WTC11 (cell line): ENCODE measurements at places on chromosomes 3 and 15.
A peak's percentile ranks its signal among the peaks of the same experiment; 100 is the strongest.

DNA sequence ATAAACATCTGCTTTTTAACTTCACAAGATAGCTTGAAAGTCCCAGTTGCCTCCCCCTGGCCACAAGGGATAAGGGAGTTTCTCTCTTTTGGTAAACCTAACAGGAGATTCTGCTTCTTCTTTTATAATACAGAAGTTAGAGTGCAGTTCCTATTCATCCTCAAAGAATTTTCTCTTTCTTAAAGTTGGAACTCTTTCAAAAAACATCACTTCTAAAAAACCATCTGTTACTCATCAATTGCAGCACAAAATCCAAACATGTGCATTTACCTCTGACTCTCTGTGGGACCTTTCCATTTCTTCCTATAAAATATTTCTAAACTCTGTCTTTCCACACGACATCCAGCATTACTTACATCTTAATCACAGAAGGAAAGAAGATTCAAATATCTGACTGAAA lies 5.1 kb downstream of the DPH6 start:
- DNase-seq = no peak
- no peaks in the 10 kb centered on the region for H3K27me3 ChIP-seq
- no peak overlapping the region for H3K27ac ChIP-seq
- no peak overlapping the region for H3K4me3 ChIP-seq

- DNase-seq = peak; percentile 93
- H3K4me3 ChIP-seq = peak within 1 kb of the TSS; percentile 92
- no peak within 1 kb of the TSS for H3K27ac ChIP-seq
Observed at GRCh38 chr3:51706788-51707731, at the start of gene GRM2. Gene GRM2 (plus strand): TSS chr3:51707068. CDS start chr3:51708984, 1,916 bp downstream.

DNA sequence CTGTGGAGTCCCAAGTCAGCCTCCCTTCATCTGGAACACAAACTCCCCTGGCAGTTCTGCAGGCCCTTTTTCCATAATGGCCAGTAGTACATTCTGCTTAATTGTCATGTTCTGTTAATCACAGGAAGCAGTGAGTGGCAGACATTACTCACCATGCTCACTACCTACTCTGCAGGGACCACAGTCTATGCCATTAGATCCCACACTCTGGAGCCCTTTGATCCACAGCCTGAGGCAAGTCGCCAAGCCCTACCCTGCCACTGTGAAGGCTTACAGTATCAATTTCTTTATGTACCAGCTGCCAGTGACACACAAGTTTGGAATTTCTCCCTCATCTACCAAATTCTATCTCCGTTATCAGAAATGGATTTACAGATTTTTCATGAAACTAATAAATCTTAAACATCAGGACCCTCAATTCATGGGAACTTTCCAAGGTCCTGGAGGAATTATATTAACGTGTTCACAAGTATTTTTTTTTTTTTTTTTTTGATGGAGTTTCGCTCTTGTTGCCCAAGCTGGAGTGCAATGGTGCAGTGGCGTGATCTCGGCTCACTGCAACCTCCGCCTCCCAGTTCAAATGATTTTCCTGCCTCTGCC lies 20.6 kb upstream of the WWTR1 start:
- no peak overlapping the region for H3K4me3 ChIP-seq
- H3K36me3 ChIP-seq = no peaks in the 10 kb centered on the region
- peaks cover 2% of the 10 kb centered on the region; the same call in 1 of the 2 replicates for H3K27me3 ChIP-seq
- H3K27ac ChIP-seq = no peak overlapping the region
- no peaks in the 10 kb centered on the region for H3K4me1 ChIP-seq

DNA sequence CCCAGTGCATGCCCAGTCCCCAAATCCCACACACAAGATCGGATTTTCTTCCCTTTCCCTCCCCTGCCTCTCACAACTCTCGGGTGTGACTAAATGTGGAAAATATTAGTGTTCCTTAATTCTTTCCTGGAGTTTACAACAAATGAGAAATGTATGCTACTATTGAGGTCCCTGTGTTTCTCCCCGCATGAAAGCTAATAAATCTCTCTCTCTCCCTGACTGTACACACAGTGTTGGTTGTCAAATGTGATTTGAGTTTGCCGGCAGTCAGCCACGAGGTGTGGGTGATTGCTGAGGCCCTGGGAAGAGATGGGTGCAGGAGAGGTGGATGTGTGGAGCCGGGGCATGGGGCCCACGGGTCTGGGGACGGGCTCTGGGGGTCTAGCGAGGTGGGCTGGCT lies 161.4 kb upstream of the IQSEC1 start:
- H3K36me3 ChIP-seq = no peaks in the 10 kb centered on the region
- DNase-seq = no peak
- H3K4me3 ChIP-seq = no peak overlapping the region
- peaks cover 33% of the 10 kb centered on the region for H3K4me1 ChIP-seq
- H3K27me3 ChIP-seq = no peaks in the 10 kb centered on the region
- H3K27ac ChIP-seq = peak overlapping the region; percentile 42

GRCh38 chr15:63473999-63474809 lies 30.2 kb upstream of the USP3 start:
- 0 out of 2 replicates have a peak, but pooled peaks cover 2% of the 10 kb centered on the region for H3K27me3 ChIP-seq
- no peaks in the 10 kb centered on the region for H3K36me3 ChIP-seq
- peaks cover 15% of the 10 kb centered on the region for H3K4me1 ChIP-seq
- no peak overlapping the region for H3K4me3 ChIP-seq
- peak; percentile 55 for DNase-seq

- H3K36me3 ChIP-seq = no peaks in the 10 kb centered on the region; the same call in 1 of the 2 replicates
- H3K27ac ChIP-seq = no peak overlapping the region
- H3K4me1 ChIP-seq = peaks cover 48% of the 10 kb centered on the region
- DNase-seq = no peak
Observed at GRCh38 chr3:113103588-113103987, 107.8 kb upstream of the BOC start.

- H3K4me3 ChIP-seq = no peak overlapping the region
- DNase-seq = peak; percentile 16
- H3K27ac ChIP-seq = peak overlapping the region; percentile 4
Observed at GRCh38 chr3:107752202-107752990, 229.6 kb downstream of the BBX start.

DNA sequence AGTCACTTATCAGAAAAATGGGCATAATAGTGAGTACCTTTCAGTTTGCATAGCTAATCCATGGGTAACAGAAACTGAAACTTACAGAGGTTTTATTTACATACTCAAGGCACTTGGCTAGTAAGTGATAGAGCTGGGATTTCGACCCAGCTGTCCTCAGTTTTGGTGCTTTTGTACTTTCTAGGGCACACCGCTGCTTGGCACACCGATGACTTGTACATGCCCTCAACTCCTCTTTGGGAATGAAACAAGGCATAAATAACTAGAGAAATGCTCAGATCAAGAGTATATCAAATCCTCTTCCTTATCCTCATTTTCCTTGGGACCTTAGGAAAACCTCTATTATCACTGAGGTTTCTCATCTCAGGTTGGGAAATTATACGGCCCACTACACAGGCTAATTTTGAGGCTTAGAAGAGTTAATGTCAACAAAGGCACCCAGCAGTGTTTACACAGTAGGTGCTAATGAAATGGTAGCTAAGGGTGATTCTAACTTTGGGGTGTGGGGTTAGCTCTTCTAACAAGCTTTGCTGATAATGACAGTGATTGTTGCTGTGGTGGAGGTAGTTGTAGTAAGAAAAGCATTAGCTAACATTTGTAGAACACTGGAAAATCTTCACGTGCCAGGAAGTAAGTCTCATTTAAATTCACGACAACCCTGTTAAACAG lies 20.3 kb upstream of the DGKG start:
- H3K27me3 ChIP-seq = no peaks in the 10 kb centered on the region
- H3K4me1 ChIP-seq = peaks cover 15% of the 10 kb centered on the region
- DNase-seq = no peak
- no peak overlapping the region for H3K27ac ChIP-seq
- no peak overlapping the region for H3K4me3 ChIP-seq

DNA sequence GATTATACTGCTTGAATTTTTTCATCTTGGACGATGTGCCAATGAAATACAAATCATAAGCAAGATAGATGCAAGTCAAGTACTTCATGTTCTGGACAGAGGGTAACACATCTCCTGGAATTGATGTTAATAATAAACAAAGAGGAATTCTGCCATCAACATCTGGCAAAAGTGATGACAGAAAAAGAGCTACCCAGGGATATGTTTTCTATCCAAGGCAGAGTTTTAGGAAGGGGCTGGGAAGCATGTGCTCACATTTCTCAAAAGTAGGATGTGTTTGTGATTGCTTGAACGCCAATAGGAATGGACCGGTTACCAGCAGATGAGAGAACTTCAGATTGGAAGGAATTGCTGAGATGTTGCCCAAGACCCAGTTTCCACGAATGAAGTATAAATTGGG lies 242.6 kb upstream of the AGTR1 start:
- peaks cover 10% of the 10 kb centered on the region for H3K36me3 ChIP-seq
- H3K27me3 ChIP-seq = no peaks in the 10 kb centered on the region
- DNase-seq = no peak
- H3K4me3 ChIP-seq = no peak overlapping the region

DNA sequence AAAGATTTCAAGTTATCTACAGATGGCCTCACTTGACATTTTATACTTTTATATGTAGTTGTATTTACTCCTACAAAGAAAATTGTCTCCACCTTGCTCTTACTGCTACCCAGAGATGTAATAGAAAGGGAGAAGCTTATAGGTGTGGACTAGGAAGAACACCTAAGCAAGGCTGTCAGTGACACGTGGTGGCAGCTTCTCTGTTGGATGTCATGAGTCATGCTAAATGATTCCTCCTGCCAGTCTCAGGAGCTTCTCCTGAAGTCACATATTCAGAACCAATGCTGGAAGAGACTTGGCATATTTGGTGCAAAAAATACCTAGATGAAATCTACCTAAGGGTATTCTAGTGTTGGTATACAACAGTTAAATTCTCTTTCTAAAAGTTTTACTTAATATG lies 184.7 kb downstream of the LRRC3B start:
- no peak overlapping the region for H3K27ac ChIP-seq
- H3K36me3 ChIP-seq = no peaks in the 10 kb centered on the region
- no peaks in the 10 kb centered on the region for H3K4me1 ChIP-seq
- DNase-seq = no peak
- no peak overlapping the region for H3K4me3 ChIP-seq
- no peaks in the 10 kb centered on the region for H3K27me3 ChIP-seq

DNA sequence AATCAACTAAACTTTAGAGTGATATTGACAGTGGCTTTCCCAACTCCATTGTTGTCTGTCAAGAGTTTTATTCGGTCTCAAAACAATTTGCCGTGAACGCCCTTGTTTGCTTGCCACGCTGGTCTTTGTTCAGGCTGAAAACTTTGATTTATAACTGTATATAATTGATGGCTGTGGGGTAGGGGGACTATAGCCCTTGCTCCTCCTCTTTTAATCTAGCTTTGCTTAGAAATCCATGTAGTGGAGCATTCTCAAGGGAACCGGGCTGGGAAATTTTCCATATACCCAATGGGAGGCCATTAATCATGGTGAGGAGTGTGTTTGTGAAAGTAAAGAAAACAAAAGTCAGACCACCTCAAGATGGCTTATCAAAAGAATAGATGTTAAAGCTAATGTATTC lies 339.8 kb upstream of the RARB start:
- no peaks in the 10 kb centered on the region for H3K27me3 ChIP-seq
- DNase-seq = no peak
- peaks cover 53% of the 10 kb centered on the region for H3K4me1 ChIP-seq
- no peak overlapping the region for H3K4me3 ChIP-seq
- H3K36me3 ChIP-seq = peaks cover 5% of the 10 kb centered on the region; the same call in 1 of the 2 replicates
- no peak overlapping the region for H3K27ac ChIP-seq

- H3K4me3 ChIP-seq = no peak overlapping the region
- H3K36me3 ChIP-seq = no peaks in the 10 kb centered on the region
- 0 out of 2 replicates have a peak, but pooled peaks cover 3% of the 10 kb centered on the region for H3K4me1 ChIP-seq
- no peak for DNase-seq
- H3K27ac ChIP-seq = no peak overlapping the region
Observed at GRCh38 chr15:89498574-89498906, 2.2 kb upstream of the RHCG start.

DNA sequence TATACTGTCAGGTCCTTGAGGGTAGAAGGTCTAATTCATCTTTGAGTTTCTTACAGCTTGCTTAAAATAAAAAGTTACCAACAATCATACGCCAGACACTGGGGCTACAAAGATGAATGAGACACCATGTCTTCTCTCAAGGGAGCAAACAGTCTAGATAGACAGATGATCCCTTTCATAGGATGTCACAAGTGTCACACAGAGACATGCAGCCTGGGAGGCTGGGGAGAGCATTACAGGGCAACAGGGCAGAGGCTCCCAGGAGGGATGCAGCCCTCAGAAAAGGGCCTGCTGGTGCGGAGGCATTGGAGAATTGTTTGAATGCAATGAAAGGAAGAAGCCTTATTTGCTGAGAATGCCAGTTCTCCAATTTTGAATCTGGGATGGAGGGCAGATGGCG lies 39.0 kb downstream of the DRD3 start:
- no peak overlapping the region for H3K4me3 ChIP-seq
- no peak for DNase-seq
- H3K27ac ChIP-seq = no peak overlapping the region

DNA sequence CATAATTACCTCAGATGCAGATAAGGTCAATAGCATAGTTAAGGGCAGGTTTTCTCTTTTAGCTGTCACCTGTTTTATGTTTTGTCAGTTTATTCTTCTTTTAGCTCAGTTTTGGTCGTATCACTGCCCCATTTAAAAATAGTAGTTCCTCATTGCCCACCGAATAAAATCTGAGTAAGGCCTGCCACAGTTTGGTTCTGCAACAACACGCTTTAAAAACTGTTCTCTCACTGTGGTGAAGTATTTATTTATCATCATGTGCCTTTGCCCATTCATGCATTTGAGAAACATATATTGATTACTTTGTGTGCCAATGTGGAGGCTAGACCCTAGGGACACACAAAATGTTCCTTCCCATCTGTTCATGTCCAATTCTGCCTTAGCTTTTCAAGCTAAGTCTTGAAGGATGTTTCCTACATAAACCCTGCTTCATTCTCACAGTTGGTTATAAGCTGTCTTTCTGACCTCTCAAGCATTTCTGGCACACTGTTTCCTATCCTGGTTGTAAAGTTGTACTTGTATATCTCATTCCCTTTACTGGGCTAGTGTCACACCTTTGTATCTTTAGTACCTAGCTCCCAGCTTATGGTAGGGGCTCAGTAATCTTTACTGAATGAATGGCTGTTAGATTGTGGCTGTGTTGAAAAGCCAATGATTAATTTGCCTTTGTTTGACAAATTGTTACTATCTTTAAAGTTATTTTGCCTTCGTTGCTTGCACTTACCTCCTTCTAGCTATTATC lies 23.9 kb downstream of the AKAP13 start:
- no peaks in the 10 kb centered on the region for H3K36me3 ChIP-seq
- peak overlapping the region; percentile 42 for H3K27ac ChIP-seq
- H3K27me3 ChIP-seq = no peaks in the 10 kb centered on the region
- no peak for DNase-seq
- H3K4me1 ChIP-seq = peaks cover 48% of the 10 kb centered on the region

GRCh38 chr15:96222981-96223380 lies 107.5 kb upstream of the NR2F2 start:
- DNase-seq = no peak
- no peak overlapping the region for H3K27ac ChIP-seq
- H3K36me3 ChIP-seq = no peaks in the 10 kb centered on the region
- peaks cover 55% of the 10 kb centered on the region for H3K27me3 ChIP-seq
- no peak overlapping the region for H3K4me3 ChIP-seq
- H3K4me1 ChIP-seq = peaks cover 4% of the 10 kb centered on the region

GRCh38 chr15:57528940-57529565 lies 62.7 kb upstream of the MYZAP start:
- no peak for DNase-seq
- H3K27me3 ChIP-seq = no peaks in the 10 kb centered on the region
